ENCODE measurements at places on chromosomes 13 and 19.

DNA sequence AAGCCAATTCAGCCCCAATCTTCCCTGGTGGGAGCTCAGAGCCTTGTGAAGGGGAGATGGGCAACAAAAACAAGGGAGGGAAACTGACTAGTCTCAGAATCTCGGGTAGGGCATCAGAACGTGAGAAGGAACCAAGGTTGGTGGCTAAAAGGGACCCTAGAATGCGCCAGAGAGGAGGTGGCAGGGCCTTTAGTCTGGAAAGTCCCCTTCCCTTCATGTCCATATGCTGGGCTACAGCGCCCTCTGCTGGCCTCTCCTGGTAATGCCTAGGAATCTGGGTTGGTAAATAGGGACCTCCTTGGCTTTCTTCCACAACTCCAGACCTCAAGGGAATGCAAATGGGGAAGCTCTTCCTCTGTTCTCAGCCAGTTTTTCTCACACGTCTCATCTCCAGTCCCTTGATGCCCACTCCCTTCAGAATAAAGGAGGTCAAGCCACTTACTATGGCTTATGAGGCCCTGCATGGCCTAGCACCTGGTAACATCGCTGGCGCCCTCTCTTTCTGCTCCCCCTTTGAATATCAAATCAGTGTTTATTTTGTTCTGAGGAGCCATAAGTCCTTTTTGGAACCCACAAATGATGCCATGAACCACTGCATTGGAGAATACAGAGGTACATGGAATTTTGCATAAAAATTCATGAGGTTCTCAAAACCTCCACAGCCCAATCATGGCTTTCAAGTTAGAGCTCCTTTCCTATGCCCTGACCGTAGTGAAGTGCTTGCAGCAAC, 1.4 kb upstream of the CCDC97 start:
- peak; percentile 82 for DNase-seq

GRCh38 chr19:19661675-19662251, 1.7 kb downstream of the ATP13A1 start:
- DNase-seq = peak; percentile 5

- DNase-seq = no peak
Observed at GRCh38 chr13:79407349-79407979, 1.4 kb upstream of the RBM26 start.

- peak; percentile 68 for DNase-seq
Observed at GRCh38 chr13:64446372-64446771, 2783.8 kb downstream of the PCDH9 start.

DNA sequence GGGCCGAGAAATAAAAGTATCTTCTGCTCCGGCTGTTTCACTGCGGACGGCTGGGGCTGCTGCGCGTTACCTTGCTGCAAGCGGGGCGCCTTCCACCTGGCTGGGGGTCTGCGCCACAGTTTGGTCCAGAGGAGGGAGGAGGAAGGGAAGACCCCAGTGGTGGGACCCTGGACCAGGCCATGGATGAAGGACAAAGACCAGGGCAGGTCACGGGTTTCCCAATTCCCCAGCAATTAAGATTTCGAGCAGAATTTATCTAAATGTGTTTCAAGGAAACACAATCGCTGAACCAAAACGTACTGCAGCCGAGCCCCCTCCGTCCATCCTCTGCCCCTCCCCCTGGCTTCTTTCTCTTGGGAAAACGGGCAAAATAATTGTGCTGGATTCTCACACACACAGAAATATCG, 2.9 kb downstream of the SOX1 start:
- no peak for DNase-seq

DNA sequence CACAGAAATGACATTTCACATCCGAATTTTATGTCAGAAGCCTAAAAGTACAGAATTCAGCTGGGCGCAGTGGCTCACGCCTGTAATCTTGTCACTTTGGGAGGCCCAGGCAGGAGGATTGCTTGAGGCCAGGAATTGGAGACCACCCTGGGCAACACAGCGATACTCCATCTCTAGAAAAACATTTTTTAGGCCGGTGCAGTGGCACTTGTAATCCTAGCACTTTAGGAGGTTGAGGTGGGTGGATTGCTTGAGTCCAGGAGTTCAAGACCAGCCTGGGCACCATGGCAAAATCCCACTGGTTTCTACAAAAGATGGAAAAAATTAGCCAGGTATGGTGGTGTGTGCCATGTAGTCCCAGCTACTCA, 15.3 kb downstream of the NOP53 start:
- no peak for DNase-seq

GRCh38 chr19:57317503-57317902, 2.8 kb upstream of the ZNF543 start:
- DNase-seq = no peak

DNA sequence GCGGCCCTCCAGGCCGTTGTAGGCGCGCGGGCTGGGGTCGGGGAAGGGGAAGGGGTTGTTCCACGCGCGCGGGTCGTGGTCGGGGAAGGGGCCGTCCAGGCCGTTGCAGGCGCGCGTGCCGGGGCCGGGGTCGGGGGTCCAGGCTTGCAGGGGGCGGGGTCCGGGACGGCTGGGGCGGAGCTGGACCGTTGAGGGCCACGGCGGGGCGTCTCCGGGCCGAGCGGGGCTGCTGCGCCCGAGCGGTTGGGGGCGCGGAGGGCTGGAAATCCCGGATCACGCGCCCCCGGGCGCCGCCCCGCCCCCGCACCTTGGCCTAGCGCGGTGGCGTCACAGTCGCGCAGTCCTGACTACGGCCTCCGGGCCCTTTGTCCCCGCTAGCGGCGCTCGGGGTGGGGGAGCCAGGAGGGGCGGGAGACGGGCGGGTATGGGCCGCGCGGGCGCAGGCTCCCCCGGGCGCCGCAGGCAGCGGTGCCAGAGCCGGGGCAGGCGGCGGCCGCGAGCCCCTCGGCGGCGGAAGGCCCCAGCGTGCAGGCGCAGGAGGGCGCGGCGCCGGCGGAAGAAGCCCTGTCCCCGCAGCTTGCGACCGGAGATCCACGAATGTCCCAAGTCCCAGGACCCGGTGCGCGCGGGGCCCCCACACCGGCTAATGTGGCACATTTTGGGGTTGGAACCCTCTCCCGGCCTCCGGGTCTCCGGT, 665 bp downstream of the GPX4 start:
- DNase-seq = peak; percentile 65

GRCh38 chr13:33299626-33300025, 14.1 kb upstream of the STARD13 start:
- no peak for DNase-seq

- DNase-seq = no peak
Observed at GRCh38 chr19:14381689-14382474, 638 bp downstream of the ADGRE5 start.

GRCh38 chr13:46642254-46642653, 89.3 kb downstream of the LRCH1 start:
- no peak for DNase-seq

- DNase-seq = no peak
Observed at GRCh38 chr13:111994578-111994977, 72.4 kb upstream of the SOX1 start.

DNA sequence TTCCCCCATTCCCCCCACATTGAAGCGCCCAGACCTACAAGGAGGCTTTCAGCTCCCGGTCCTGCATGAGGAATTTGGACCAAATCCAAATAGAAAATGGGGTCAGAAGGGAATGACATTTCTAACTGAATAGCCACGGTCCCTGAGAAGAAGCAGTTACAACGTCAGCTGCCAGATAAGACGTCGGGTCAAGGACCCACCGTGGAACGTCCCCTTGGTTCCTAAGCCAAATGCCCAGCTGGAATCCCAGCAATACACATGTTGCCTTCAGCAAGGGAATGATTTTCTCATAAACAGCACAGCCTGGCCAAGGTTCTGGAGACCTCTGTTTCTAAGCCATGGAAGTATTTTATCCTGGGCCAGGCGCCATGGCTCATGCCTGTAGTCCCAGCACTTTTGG, 109.1 kb upstream of the PEG3 start:
- DNase-seq = no peak

DNA sequence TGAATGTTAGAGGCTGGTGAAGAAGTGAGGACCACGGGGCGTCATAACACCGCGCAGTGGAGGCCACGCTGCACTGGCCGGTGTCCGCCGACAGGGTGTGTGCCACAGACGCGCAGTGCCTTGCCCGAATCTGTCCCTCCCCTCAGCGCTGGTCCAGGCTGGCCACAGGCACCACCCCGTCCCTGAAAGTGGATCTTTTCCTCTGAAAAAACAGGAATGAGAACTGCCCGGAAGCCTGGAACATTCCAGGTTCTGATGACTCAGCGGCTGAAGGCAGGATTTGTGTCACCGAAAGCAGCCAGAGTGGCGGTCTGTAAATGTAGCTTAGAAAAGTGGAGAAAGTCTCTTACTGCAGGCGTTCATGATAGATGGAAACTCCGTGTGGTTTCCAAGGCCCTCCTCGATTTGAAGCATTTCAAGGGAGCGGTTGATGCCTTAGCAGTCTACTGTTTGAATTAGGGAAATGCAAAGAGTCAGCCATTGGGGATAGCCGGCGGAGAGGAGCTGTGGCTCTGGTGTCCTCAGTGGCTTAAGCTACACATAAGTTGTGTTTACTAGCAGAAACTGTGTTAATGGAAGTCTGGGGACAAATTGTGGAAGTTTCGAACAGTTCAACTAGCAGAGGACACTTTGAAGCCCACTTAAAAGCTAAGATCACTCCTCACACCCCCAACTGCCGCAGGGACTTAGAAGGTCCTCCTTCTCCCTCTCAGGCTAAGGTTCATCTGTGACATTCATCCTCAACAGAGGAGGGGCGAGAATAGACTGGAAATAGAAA, 70.8 kb downstream of the NUFIP1 start:
- peak; percentile 81 for DNase-seq

GRCh38 chr19:35125749-35126623, 8.9 kb downstream of the LGI4 start:
- DNase-seq = no peak

GRCh38 chr13:100532836-100533435, 55.7 kb downstream of the GGACT start:
- no peak for DNase-seq

DNA sequence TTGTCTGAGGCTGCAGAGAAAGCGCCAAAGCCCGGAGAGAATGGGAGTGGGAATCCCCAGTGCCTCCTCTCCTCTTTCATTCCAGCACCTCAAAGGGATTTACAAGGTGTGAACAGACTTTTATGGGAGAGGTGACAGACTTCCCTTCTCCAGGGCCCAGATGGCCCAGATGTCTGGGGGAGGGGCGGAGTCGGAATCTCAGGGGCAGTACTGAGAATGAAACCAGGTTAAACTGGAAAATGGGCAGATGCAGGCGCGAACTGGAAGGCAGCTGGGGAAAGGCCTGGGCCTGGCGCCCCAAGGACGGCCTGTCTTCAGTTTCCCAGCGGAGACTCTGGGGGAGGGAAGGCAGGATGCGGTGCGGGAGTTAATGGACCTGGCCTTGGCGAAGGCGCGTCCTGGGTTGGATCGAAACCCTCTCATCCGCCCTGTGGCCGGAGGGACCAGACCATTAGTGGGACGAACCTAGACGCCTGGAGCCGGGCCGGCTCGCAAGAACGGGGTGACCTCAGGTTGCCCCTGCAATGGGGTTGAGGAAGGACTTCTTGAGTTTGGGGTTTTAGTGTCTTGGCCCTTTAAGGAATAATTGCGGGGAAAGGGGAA, 592 bp upstream of the TRIP10 start:
- DNase-seq = no peak

- no peak for DNase-seq
Observed at GRCh38 chr13:103941506-103942140, 875.4 kb upstream of the SLC10A2 start.

DNA sequence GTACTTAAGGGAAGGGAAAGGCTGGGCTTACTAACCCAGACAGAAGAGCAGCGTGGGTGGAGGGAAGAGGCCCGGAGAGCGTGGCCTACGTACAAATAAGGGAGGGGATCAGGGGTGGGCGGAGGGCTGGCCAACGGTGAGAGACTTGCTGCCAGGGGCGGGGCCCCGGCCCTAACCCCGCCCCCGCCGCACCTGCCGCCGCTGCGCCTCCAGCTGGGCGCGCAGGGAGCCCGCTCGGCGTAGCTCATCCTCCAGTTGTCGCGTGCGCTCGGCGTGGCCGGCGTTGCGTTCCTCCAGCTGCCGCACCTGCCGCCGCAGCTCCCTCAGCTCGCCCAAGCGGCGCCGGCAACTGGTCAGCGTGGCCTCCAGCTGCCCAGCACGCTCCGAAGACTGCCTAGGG, 5.7 kb downstream of the HOOK2 start:
- DNase-seq = no peak

GRCh38 chr13:110431425-110432294, 124.6 kb downstream of the COL4A2 start:
- DNase-seq = no peak

DNA sequence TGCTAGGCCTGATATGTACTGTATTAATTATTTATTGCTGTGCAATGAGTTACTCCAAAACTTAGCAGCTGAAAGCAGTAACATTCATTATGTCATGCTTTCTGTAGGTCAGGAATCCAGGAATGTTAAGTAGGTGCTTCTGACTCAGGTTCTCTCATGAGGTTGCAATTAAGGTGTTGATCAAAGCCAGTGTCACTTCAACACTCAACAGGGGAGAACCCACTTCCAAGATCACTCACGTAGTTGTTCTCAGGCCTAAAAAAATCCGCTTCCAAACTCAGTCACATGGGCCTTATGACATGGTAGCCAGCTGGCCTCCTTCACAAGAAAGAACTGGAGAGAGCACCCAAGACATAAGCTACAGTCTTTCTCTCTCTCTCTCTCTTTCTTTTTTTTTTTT, 211.1 kb upstream of the NBEA start:
- no peak for DNase-seq

DNA sequence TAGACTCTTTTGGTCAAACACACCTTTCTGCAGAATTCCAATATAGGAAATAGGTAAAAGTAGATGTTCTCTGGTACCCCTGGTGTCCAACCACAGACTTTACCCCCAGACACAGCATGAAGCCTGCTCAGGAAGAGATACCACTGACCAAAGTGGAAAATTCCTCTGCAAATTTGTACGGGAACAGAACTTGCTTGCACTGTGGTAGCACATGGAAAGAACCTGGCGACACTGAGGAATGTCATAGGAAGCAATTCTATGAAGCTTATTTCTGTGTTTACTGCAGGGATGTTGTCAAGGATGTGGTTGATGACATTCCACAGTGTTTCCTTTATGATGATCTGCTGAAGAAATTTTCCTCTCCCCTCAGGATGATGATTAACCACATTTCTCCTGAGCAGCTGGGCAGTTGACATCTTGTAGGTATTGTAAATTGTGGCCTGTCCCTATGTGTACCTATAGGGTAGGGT, 48.9 kb upstream of the TNFSF11 start:
- no peak for DNase-seq

- DNase-seq = no peak
Observed at GRCh38 chr13:71417205-71417604, 449.8 kb downstream of the DACH1 start.

DNA sequence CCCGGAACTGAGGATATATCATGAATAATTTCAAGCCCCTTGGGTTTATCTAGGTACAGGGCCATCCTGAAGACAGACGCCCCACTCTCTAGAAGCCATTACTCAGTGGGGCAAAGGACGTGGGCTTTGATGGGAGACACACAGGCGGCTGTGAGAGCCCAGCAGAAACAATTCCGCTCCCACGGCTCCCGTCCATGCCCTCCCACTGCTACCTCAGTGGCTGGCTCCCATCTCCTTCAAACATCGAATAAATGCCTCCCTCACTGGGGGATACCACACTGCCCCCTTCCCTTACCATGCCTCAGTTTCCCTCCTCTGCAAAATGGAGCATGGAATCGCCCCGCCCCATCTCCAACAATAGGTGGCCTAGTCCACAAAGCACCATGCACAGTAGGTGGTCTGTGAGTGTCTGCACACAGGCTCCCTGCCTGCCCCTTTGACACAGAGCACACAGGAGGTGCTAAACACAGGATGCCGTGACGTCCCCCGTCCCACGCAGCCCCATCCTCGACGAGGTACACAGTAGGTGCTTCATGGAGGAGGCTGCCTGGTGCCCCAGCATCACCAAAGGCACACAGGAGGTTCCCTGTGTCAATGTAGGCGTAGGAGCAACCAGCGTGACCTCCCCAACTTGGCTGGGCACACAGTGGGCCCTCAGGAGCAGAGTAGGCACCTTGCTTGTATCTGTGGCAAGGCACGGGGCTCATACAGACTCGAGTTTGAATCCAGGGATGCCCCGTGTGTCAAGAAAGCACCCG, 46.0 kb downstream of the PTPRS start:
- no peak for DNase-seq

Data from HEK293T (cell line).